Foreskin fibroblast (primary cell): ENCODE measurements at places on chromosomes 12 and 14.

GRCh38 chr12:54134850-54135249, 53.9 kb downstream of the SMUG1 start:
- DNase-seq = no peak

DNA sequence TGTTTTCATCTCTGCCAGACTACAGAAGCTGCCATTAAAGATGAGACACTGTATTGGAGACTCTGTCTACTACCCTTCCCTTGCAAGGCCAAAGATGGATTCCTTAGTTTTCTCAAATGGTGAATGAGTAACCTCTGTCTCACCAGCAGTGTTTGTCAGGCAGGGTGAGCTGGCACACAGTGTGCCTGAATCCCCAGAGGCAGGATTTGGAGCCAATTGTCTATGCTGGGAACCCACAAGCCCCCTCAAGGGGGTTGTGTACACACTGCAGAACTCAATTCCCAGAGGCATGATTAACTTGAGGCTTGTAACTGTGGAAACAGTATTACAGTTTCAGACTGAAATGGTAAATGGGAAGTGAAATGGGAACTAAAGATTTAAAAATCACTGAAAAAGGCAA, 136.8 kb upstream of the PTPRB start:
- DNase-seq = peak; percentile 74

GRCh38 chr14:20723488-20723887, 22.2 kb upstream of the EDDM3A start:
- no peak for DNase-seq

DNA sequence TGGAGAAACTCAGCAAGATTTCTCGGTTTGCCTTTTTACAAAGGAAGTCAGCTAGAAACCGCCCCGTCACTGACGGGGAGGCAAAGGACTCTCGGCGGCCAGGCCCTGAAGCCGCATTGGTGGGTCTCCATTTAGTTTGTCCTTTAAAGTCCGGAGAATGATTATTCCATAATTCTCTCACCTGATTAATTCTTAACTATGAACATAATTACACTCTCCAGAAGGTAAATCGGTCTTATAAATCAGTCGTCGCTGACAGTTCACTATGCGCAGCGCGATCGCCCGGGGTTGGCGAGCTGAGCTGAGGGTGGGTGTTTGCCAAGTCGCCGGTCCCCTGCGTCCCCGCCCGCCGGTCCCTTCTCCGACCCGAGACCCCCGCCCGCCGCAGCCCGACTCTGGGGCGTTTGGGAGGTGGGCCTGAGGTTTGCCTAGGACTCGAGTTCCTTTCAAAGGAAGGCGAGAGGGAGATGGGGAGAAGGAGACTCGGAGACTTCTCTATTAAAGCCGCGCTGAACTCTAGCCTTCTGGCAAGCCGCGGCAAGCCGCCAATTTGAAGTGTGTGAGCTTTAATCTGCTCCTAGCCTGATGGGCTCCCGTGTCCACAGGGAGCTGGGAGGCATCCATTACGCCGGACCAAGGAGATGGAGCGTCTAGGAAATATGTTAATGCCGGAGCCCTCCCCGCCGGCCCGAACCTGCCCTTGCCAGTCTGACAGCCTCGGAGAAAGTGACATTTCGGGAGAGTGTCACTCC, 392.9 kb downstream of the NOVA1 start:
- no peak for DNase-seq

GRCh38 chr12:78914859-78915331, 50.3 kb downstream of the SYT1 start:
- no peak for DNase-seq
